ENCODE measurements at places on chromosomes 12 and 14.

DNA sequence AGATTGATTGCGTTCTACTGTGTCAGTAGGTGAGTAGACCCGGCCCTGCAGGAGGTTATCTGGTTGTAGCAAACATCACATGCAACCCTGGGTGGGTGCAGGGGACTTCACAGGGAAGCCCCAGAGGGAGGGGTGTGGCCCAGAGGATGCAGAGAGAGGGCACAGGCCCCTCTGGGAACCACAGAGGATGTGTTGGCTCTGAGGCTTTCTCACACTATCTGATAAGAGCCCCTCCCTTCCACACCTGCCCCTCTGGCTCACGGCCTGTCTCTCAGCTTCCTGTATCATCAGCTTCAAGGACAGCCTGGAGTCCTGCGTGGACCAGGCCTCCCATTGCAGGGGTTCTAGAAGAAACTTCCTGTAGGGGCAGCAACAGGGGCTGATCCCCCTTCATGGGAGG is 101.9 kb downstream of the RIN3 start:
- no peak for DNase-seq

- DNase-seq = no peak
Observed at GRCh38 chr14:72644038-72644437, 249.9 kb downstream of the DPF3 start.

DNA sequence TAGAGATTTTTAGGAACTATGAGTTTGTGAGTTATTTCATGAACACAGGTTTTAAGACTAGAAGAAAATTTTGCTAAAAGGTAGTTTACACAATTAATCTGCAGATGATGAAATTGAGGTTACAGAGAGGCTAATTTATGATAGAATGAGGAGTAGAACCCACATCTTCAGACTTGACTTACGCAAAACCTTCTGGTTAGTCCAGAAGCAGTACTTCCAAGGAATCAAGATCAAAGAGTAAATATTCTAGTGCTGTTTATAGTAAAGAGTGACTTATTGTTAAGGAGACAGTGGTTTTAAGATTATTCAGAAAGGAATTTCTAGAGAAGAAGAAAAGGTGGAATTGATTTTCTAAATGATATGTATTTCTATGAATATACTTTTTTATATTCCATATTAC is 10.6 kb upstream of the KITLG start:
- DNase-seq = no peak

GRCh38 chr14:57389646-57390036 is 745 bp upstream of the NAA30 start:
- no peak for DNase-seq

GRCh38 chr12:47234576-47235141 is 154.9 kb upstream of the AMIGO2 start:
- DNase-seq = no peak

DNA sequence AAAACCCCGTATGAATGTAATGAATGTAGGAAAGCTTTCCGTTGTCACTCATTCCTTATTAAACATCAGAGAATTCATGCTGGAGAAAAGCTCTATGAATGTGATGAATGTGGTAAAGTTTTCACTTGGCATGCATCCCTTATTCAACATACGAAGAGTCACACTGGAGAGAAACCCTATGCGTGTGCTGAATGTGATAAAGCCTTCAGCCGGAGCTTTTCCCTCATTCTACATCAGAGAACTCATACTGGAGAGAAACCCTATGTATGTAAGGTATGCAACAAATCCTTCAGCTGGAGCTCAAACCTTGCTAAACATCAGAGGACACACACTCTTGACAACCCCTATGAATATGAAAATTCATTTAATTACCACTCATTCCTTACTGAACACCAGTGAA is 23.8 kb downstream of the ZNF891 start:
- DNase-seq = no peak

- no peak for DNase-seq
Observed at GRCh38 chr14:76977793-76978720, 50.5 kb downstream of the IRF2BPL start.
